ENCODE measurements at places on chromosomes 12 and 14.

DNA sequence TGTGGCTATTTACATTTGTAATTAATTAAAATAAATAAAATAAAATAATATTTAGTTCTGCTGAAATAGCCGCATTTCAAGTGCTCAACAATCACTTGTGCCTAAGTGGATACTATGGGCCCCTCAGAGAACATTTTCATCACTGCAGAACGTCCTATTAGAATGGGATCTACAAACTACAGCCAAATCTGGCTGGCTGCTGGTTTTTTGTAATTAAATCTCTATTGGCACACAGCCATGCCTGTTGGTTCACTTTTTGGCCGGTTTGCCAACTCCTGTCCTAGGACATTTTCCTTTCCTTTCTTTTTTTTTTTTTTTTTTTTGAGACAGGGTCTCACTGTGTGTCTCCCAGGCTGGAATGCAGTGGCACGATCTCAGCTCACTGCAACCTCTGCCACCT, 9.8 kb downstream of the CCDC63 start:
- no peak for DNase-seq

DNA sequence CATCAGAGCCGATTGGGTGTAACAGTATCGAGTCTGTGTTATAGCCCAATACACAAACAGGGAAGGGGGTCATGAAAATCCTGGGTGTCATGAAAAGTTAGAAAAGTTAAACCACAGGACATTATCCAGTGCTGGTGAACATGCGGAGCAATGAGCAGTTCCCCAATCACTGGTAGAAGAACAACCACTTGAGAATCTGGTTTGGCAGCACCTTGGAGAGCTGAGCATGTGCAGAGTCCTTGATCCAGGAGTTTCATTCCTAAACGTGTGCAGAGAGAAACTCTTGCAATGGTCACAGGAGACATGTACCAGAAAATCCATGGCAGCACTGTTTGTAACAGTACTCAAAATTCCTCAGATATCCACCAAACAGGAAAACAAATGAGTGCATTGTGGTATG, 23.0 kb upstream of the JDP2 start:
- no peak for DNase-seq

DNA sequence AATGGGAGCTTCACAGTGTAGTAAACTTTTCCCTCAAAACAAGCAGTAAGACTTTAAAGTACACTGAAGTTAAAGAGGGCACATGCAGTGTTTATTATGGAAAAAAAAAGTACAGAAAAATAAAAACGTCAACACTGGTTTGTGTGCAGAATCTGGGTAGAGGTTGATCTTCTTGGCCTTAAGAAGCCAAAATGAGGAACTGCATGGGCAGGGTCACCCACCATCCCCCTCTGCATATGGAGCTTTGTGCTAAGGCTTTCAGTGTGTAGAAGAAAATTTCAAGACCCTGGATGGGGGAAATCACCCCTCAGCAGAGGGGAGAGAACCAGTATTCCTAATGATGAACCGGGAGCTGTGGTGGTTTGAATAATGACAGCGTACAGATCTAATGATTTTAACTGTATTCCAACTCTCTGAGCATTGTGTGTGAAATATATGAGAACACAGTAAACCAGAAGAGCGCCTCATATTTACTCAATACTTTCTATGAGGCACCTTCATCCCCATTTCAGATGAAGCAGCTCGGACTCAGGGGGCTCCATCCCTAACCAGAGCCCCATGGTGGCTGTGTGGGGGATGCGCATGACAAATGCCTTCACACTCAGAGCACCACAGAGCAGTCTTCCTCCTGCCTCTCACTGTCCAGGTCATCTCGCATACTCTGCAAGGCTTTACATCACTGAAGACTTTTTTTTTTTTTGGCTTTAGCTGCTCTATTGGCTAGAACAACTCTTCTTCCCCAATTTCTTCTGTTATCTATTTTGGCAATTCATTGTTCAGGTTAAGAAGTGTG, 33.4 kb downstream of the ACADS start:
- no peak for DNase-seq

GRCh38 chr14:24673059-24673458, 39.1 kb upstream of the GZMB start:
- no peak for DNase-seq

DNA sequence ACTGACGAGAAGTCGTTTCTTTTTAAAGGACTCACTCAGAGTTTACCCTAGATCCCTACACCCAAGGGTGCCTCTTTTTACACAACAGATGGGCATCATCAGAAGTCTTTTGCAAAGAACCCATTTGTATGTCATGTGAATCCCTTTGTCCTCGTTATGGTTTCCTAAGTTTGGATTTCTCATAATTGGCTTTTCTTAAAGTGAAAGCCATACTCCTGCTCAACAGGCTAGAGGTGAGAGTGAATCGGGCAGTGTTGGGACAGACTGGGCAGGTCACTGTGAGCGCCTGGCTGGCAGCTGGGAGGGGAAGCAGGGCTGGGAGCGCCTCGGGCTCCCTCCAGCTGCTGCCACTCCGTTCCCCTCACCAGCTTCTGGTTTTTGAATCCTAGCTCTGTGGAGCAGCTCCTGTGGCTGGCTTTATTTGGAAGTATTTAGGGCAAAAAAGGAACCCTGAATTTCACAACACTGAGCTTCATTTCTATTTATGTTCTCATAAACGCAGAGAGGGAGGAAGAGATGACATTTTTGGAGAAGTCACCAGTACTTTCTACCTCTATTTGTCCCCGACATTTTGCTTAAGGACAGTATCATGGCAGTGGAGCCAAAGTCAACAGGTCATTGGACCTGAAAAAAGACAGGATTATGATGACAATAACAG, 63.8 kb upstream of the ACTN1 start:
- peak; percentile 67 for DNase-seq

GRCh38 chr14:69922198-69922597, 43.0 kb downstream of the SMOC1 start:
- DNase-seq: no peak

- no peak for DNase-seq
Observed at GRCh38 chr14:104248203-104249055, 110.0 kb downstream of the KIF26A start.

- no peak for DNase-seq
Observed at GRCh38 chr14:48325486-48325885, 650.1 kb upstream of the MDGA2 start.
